ENCODE measurements at places on chromosomes 1 and 21.

- DNase-seq, result no peak
These were observed 5.0 kb downstream of the KPNA6 start for GRCh38 chr1:32112806-32113375.

- DNase-seq, result peak; percentile 95
These were observed 138.9 kb upstream of the SOD1 start for GRCh38 chr21:31520561-31521098.

GRCh38 chr1:27506703-27507102 lies 16.7 kb upstream of the WASF2 start:
- no peak for DNase-seq

GRCh38 chr1:163535807-163536206 lies 214.1 kb downstream of the NUF2 start:
- peak; percentile 59 for DNase-seq

DNA sequence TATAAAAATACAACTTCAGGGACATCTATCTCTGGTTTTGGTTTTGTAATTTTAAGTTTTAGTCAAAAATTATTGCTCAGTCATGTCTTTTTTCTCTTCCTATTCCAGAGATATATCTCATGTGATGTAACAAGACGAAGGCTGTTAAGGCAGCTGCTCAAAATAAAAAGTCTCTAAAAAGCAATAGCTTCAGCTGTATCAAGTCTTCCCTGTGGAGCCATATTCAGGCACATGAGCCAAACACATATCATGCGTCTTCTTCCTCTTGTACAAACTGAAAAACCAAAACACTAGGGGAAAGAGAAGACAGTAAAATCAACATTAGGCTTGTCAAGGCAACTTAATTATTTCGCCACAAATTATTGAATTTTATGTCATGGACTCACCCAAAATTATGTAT lies 240.7 kb downstream of the NRIP1 start:
- DNase-seq, result no peak

- DNase-seq, result no peak
These were observed 751.3 kb upstream of the NEGR1 start for GRCh38 chr1:73033640-73034039.

- DNase-seq, result no peak
These were observed 101.9 kb upstream of the SLC5A9 start for GRCh38 chr1:48120621-48121020.

- no peak for DNase-seq
These were observed 184.5 kb downstream of the RUNX1 start for GRCh38 chr21:34864370-34865149.

- DNase-seq, result no peak
These were observed 3.4 kb upstream of the PADI2 start for GRCh38 chr1:17122521-17123164.

DNA sequence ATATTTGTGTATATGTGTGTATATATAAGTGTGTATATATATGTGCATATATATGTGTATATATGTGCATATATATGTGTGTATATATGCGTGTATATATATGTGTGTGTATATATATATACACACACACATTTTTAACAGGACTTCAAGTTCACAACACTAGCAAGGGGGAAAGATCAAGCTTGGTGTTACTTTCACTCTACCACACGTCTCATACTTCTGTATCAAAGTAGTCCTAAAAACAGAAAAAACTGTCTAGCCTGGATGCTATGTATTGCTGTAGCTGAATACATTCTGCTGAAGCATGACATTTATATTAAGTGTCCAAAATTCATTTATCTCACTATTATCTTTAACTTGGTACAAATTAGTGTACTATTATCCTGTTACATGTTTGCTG lies 17.9 kb upstream of the ATP6V1G3 start:
- DNase-seq, result no peak

DNA sequence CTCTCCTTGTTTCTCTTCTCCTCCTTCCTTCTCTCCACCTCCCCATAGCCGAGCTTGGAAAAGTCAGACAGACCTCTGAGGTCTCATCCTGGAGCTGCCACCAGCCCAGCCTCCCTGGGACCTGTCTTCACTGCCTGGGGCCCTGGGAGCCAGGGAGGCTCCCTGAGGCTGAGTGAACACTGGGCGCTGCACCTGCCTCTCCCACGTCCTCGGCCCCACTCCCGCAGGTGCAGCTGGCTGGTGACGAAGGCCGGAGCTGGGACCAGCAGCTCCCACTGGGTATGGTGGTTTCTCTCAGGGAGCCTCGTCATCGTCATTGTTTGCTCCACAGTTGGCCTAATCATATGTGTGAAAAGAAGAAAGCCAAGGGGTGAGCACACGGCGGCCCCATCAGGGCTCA lies 5.3 kb downstream of the TNFRSF14 start:
- DNase-seq, result peak; percentile 32

DNA sequence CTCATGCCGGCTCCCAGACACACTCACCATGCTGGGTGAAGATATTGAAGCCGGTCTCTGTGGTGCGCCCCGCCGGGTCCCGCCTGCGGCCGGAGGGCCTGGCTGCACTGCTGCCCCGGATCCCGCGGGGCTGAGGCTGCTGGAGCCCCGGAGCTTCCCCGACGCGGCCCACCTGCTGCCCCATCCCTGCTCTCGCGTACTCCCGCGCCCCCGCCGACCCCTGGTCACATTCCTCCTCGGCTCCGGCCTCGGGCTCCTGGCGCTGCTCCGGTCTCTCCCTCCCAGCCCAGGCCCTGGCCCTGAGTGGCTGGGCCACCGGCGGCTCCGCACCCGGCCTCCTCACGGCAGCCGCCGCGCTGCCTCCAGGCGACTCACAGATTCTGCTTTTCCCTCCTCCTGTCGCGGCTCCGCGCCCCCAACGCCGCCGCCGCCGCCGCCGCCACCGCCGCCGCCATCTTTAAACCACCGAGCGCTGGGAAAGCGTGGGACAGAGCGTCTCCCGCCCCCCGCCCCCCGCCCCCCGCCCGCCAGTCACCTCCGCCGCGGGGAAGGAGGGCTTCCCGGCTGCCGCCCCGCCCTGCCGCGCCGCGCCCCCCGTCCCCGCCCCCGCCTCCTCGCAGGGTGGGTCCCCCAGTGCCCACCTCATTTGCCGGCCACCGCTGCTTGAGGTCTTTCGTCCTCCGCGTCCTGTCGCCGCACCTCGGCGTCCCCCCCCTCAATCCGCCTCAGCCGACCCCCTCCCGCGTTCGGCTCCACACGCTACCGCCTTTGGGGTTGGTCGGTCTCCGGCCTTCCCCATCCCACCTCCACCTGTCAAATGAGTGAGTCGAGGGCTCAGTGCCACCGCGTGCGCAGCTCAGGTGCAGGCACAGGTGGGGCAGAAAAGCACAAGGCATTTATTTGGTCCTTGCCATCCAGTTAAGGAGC lies at the start of gene ABL2:
Gene ABL2, minus strand, starts transcription at position 464 of the 927 bp plus-strand sequence. Its CDS starts 280 bp downstream, at position 184.
- DNase-seq, result peak; percentile 81

GRCh38 chr1:94240822-94241221 lies 3.4 kb upstream of the ARHGAP29 start:
- peak; percentile 5 for DNase-seq

GRCh38 chr1:110060034-110060661 lies 10.3 kb downstream of the ALX3 start:
- no peak for DNase-seq

DNA sequence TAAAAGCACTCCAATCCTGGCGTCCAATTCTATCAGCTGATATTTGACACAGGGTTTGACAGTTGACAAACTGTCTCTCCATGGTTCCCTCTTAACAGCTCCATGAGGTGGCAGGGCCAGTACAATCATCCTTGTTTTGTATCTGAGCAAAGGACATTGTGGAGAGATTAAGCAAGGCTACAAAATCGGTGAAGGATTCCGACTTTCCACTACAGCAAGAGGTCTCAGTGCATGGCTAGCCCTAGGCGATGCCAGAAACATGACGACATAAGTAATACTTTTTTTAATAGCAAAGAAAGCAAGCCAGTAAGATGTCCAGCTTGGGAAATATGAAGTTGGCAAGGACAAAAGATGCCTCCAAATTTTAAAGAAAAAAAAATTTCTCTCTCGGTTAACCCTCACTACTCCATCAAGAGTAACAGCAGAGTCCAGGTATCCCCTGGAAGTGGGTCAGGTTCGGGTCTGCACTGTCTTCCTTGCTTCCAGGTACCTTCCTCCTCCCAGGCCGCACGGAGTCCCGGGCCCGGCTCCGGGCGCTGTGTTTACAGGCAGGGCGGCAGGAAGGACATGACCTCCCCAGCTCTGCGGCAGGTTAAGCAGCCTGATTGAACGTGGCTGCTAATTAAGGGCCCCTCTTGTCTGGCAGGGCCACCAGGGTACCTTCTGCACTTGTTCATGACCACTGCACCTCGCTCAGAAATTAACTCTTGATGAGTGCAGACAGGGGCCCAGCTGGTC lies 106.1 kb downstream of the SIM2 start:
- no peak for DNase-seq

DNA sequence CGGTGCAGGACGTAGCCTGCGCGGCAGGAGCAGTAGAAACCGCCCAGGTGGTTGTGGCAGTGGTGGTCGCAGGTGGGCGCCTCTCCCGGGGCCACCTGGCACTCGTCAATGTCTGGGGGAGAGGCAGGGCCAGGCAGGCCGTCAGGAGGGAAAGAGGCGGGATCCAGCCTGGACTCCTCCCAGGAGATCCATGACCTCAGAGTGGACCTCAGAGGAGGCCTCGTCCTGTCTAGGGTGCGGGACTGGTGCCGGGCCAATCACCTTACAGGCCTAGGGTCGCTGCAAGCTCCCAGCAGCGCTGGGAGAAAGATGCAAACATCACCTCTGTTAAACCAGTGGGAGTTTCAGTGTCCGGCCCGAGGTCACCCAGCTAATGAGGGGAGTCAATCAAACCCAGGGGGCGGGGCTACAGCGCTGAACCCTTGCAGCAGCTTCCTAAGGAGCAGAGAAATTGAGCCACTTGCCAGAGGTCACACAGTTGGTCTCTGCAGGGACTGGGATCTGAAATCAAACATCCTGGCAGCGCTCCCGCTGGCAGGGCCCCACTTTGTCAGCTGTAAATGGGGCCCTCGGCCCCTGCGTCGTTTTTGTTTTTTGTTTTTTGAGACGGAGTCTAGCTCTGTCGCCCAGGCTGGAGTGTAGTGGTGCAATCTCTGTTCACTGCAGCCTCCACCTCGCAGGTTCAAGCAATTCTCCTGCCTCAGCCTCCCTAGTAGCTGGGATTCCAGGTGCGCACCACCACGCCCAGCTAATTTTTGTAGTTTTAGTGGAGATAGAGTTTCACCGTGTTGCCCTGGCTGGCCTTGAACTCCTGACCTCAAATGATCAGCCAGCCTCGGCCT lies 1.4 kb downstream of the MASP2 start:
- no peak for DNase-seq

DNA sequence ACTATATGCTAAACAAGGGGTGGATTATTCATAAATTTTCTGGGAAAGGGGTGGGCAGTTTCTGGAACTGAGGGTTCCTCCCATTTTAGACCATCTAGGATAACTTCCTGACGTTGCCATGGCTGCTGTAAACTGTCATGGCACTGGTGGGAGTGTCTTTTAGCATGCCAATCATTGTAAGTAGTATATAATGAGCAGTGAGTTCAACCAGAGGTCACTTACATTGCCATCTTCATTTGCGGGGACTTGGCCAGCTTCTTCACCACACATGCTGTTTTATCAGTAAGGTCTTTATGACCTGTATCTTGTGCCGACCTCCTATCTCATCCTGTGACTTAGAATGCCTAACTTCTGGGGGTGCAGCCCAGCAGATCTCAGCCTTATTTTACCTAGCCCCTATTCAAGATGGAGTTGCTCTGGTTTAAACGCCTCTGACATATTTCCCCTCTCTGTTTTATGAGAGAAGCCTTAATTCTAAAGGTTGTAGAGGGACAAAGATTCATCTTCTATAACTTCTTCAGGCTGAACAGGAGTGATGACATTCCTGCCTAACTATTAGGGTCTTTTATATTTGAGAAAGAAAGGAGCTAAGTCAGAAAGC lies 60.4 kb downstream of the DIP2A start:
- DNase-seq, result no peak

DNA sequence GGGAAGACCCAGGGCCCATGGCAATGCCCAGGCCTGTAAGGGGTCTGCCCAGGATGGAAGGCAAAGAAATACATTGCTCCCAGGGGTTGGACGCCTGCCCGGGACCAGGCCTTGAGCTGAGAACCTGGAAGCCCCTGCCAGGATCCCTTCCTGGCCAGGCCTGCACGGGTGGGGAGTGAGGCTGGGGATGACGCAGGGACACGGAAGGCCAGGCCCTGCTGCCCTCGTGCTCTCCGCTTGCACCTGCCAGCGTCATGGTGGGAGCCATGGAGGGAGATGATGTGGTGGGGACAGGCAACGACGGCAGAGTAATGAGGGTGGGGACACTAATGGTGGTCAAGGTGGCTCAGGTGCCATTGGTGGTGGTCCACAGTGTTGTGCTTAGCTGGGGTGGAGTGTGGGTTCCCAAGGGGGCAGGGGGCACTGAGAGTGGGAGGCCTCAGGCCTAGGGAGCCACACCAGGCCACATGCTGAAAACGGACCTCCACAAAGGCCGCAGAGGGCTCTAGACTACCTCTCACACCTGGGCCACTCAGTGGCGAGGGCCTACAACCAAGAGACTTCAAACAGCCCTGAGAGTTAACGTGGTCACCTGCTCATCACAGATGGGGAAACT lies 4.3 kb downstream of the HES3 start:
- no peak for DNase-seq

DNA sequence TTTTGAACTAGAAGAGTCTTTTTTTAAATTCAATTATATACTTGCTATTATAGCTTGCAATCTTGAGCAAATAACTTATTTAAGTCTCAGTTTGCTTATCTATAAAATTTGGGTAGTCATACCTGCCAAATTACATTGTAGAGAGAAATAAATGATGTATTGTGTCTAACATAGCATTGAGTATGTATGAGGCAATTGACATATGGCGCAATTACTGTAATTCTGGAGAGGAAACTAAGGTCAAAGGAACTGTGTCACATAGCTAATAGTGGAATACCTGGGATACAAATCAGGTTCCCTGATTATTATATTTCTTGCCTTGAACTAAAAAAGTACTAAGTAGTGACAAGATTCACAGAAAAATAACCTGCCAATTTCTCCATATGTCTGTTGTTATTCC lies 302.5 kb downstream of the PDE4B start:
- no peak for DNase-seq

GRCh38 chr1:56550138-56550858 lies 29.1 kb downstream of the PLPP3 start:
- no peak for DNase-seq

- no peak for DNase-seq
These were observed 184.3 kb upstream of the CACYBP start for GRCh38 chr1:174815474-174815908.

DNA sequence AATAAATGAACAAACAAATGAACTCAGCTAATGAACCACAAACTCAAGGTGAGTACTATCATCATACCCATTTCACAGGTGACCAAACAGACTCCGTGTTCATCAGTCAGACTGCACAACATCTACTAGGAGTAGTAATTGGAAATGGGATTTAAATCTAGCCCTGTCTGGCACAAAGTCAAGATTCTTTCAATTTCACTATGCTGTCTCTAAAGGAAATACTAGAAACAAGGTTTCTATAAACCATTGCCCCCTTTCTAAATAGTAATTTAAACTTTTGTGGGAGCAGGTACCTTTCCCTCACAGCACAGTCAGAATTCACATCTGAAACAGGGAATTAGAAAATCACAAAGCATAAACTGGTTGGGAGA lies 160.3 kb downstream of the TGFBR3 start:
- DNase-seq, result no peak
